ENCODE measurements at places on chromosomes 2 and 18.

DNA sequence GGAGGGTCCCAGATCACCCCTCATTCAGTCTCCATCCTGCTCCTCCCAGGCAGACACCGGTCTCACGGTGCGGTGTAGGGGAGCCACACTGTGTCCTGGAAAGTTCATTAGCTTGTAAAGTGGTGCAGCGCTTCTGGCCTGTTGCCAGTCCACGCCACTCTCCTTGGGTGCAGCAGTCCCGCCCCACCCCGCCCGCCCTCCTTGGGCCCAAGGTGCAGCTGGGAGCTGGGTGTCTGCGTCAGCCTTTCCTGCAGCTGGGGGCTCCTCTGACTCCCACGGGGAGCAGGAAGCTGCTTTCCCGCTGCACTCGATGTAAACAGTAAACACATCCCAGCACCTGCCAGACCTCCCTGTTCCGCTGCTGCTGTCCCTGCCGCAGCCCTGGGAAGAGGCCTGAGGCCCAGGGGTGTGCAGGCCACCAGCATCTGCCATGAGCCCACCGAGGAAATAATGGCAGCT, 53.8 kb upstream of the ASB18 start:
- no peak for DNase-seq

DNA sequence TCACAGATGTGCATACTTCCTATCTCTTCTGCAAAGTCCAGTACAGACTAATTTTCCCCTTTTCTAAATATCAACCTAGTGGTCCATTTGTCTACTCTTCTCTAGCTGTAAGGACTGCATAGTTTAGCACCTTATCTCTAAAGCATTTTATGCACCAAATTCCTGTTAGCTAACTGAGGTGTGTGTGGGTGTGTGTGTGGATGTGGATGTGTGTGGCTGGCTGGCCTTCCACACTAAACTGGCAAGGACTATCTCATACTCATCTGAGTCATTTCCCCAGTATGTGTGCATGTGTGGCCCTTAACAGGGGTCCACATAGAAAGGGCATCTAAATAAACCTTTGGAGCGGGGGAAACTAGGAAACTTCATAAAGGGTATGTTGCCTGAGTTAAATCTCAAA, 139.6 kb downstream of the TTC32 start:
- DNase-seq: no peak

DNA sequence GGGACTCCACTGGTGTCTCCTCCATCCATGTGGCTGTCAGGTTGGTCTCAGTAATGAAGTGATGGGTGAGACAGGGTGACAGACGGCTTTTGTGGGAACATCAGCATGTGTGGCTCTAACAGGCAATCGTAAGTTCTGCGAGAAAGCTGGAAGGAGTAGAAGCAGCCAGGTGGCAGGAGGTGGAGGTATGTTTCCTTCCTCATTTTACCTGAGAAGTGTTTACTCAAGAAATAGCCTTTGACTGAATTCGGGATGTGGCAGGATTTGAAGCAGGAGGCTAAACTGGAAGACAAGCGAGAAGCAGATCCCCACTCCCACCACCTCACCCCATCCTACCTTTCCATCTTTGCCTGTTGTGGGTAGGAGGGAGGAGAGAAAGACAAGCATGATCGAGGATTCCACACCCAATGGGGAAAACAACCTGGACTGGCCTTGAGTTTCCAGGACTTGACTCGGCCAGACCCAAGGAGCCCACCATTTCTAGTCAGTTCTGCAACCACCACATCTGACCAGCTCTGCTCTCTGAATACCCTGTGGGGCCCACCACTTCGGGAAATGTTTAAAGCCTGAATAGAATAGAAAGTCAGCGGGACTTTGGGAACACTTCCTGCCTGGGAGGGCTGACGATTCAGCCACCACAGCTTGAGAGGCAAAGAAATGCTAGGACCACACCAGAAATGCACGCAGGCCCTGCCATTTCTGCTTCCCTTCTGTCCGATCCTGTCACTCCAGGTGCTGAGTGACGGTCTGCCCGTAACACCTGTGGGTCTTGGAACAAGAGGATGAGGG, 1.2 kb downstream of the ABCG8 start:
- no peak for DNase-seq

DNA sequence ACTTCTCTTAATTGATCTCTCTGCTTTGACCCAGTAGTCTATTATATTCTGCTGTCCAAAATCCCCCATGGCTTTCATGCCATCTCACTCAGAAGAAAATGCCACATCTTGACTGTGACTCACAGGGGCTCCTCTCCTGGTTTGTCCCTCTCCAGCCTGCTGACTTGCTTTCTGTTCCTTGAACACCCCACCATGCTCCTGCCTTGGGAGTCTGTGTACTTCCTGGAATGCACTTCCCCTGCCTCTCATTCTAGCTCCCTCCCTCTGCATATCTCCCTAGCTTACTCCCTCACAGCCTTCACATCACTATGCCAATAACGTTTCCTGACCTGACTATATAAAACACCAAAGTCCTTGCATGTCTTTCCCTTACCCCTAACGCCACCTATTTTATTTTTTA, 167.2 kb downstream of the TRIB2 start:
- no peak for DNase-seq

DNA sequence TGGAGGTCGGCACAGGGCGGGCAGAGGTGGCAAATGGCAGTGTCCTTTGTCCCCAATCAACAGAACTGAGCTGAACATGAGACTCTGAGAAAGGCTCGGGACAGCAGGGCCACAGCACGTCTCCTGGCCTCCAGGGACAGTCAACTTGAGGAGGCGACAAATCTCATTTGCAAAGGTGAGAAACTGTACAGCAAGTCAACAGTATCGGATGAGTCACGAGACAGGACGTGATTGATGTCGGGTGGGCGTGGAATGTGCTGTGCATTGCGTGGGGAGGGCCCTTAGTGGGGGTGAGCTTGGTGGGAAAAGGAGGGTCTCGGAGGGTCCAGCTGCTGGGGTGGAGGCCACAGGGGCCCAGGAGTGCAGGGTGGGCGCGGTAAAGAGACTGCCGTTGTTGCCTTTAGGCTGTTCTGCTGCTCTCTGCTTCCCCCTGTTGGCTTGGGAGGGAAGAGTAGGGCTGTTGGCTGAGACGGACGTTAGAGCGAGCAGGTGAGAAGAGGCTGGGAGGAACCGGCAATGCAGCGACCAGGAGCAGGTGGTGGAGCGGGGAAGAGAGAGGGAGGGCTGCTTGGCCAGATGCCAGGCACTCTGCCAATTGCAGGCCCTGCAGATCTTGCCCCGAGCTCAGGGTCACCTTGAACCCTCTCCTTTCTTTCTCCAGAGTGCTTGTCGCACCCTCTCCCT, 164.3 kb downstream of the BCL2 start:
- peak; percentile 88 for DNase-seq

DNA sequence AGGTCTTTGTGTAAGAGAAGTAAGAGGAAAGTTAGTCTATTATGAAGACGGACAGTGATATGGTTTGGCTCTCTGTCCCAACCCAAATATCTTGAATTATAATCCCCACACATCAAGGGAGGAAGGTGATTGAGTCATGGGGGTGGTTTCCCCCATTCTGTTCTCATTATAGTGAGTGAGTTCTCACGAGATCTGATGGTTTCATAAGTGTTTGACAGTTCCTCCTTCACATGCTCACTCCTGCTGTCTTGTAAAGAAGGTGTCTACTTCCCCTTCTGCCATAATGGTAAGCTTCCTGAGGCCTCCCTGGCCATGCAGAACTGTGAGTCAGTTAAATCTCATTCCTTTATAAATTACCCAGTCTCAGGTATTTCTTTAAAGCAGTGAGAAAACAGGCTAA, 67.6 kb downstream of the NEURL3 start:
- DNase-seq: no peak

GRCh38 chr2:76867854-76868253, 654.3 kb downstream of the LRRTM4 start:
- no peak for DNase-seq

DNA sequence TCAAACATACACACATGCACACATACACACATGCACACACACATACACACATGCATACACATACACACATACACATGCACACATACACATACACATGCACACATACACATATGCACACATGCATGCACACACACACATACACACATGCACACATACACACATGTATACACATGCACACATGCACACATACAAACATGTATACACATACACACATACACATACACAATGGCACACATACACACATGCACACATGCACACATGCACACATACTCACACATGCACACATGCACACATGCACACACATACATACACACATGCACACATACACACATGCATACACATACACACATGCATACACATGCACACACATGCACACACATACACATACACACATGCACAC, 137.2 kb downstream of the ACKR3 start:
- no peak for DNase-seq

- DNase-seq: peak; percentile 73
Observed at GRCh38 chr18:79523206-79523735, 127.5 kb downstream of the NFATC1 start.

GRCh38 chr18:22314001-22314400, 103.7 kb downstream of the CTAGE1 start:
- no peak for DNase-seq

DNA sequence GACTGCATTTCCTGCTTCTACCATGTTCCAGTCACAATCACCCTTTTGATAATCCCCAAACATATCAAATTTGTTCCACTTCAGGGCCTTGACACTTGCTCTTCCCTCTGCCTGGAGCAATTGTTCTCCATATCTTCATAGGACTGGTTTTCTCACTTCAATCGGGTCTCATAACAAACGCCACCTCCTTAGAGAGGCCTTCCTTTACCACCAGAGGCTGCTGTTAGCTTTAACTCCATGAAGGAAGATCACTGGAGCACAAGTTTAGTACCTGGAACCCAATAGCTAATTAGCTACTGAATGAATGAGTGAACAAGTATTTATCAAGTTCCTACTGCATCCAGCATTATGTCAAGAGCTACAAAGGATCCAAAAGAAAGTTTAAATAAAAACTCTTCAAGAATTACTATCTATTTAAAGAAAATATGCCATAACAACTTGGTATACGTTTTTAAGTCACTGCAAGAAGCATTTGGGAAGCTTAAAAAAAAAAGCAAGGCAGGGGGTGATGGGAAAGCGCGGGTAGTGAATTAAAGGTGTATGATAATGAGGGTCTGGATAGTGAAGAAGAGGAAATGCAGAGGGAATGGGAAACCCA, 58.8 kb downstream of the BAZ2B start:
- no peak for DNase-seq

DNA sequence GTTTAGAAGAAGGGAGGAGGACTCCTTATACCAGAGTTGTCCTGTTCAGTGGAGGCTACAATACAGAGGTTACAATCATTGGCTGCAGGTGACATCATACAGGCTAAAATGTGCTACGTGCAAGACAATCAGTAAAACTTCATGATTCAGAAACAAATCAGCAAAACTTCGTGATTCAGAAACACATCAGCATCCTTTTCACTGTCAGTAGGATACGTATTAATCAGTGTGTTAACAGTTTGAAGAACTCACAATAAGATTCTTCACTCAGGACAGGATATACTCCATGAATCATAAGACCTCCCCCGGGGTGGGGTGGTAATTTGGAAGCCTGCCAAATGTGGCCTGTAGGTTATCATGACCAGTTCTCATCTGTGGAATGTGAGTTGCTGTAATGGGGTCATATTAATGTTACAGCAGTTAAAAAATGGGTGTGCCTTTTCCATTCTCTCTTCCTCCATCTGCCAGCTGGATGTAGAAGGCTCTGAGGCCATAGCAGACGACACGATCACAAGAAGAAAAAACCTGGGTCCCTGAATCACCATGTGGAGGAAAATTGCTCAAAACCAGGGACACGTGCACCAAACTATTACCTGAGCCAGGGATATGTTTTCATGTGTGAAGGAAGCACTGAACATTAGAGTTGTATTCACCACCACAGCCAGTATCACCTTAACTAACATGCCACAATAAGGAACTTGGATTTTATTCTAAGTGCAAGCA, 134.8 kb upstream of the CREB1 start:
- peak; percentile 41 for DNase-seq

DNA sequence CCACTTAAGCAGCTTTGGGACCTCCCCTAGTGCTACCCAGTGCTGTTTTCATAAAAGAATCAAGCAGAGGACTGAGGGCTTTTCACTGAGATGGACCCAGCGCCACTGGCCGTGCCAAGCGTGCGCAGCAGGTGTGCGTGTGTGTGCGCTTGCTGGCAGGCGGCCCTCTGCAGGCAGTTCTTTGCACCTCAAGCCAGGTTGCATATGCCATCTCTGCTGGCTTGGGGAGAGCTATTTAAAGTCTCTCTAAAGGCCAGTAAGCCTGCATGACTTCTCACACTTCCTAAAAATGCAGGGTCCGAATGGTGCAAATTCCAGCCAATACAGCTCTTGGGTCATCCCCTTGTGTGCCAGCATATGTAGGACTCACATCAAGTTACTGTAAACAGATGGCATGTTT, 255.5 kb downstream of the RNF152 start:
- no peak for DNase-seq

- DNase-seq: no peak
Observed at GRCh38 chr2:159091976-159092375, 123.5 kb downstream of the TANC1 start.
